Glutamatergic neuron (in vitro differentiated cells): ENCODE measurements at places on chromosomes 11 and 22.

- DNase-seq = no peak
Observed at GRCh38 chr11:88359114-88359513, 21.6 kb upstream of the CTSC start.

- no peak for DNase-seq
Observed at GRCh38 chr11:27673979-27674663, 26.1 kb downstream of the BDNF start.

- peak; percentile 58 for DNase-seq
Observed at GRCh38 chr11:106957030-106957482, 61.2 kb downstream of the GUCY1A2 start.

DNA sequence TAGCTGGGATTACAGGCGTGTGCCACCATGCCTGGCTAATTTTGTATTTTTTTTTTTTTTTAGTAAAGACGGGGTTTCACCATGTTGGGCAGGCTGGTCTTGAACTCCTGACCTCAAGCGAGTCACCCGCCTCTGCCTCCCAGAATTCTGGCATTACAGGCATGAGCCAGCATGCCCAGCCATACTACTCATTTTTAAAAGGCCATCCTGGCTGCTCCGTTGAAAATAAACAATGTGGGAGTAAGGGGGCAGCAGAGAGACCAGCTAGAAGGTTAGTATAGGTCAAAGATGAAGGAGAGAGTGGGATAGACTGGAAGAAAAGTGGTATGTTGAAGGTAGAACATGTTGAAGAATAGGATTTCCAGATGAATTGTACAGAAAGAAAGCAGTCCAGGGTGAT, 17.6 kb upstream of the LIN7C start:
- DNase-seq = no peak

GRCh38 chr11:2099516-2100349, 39.5 kb downstream of the IGF2 start:
- DNase-seq = no peak

GRCh38 chr11:8206251-8207079, 37.6 kb upstream of the RIC3 start:
- no peak for DNase-seq

DNA sequence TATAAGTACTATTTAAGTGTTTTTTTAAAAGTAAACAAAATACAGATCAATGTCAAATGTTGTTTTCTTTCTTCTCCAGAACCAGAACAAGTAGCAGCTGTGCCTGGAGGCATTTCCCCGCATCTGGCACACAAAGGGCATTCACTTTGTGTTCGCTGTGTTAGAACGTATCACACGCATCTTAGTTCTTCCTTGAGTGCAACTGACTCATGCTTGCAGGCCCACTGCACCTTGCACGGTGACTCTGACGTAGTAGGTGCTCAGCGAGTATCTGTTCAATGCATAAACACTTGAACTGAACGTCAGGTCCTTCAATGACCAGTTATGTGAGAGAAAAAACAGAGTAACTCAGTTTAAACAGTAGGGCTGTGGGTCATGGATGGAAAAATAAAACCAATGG, 3.5 kb downstream of the IFT27 start:
- DNase-seq = no peak

DNA sequence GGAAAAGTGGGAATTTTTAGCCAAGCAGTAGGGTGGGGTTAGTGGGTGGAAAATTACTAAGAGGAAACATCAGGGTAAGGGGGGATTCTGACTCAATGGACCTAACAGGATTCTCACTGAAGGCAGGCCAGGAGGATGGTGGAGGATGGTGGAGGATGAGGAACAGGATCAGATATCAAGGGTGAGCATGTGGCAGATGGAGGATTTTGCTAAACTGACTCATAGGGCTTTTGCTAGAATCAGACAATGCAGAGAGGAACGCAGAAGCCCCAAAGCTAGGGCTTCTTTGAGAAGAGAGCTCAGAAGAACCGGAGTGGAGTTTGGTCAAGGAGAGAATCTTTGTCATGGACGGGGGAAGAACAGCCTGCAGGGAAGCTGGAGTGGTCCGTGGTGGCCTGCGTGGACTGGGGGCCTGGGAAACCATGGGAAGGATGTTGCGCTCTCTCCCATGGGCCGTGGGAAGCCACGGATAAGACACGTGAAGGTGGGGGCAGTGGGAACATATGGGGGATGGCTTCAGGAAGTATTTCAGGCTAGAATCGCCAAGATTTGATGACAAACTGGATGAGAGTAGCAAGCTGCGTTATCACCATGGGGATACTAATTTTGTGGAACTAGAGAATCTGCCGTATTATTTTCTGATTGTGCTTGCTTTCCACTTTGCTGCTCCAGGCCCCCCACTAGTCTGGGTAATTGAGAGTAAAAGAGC, 165.2 kb downstream of the LDLRAD3 start:
- no peak for DNase-seq

GRCh38 chr11:126185259-126186024, 26.0 kb downstream of the RPUSD4 start:
- DNase-seq = no peak

GRCh38 chr11:62338218-62338617, 970 bp downstream of the ASRGL1 start:
- DNase-seq = no peak
